CD4-positive, alpha-beta T cell treated with Interleukin-17A for 4 hours (primary cell): ENCODE measurements at places on chromosomes 3 and 15.

GRCh38 chr3:57826952-57827723 lies 71.0 kb downstream of the SLMAP start:
- no peak for DNase-seq

DNA sequence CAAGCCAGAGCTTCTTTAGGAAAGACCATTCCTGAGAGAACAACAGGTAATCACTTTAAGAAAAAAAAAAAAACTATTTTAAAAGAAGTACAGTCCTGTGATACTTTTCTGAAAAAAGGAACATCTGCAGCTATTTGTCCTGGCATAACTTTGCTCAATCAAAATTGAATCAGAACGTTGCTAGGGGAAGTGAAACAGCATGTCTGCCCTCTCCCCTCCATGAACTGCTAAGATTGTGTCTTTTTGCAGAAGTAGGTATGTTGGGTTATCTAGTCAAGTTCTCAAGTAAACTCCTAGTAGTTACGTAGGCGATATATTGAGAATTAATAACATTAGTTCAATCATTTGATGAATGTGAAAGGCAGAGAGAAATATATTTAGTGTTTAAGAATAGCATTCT lies 1013.3 kb downstream of the TUSC7 start:
- no peak for DNase-seq

GRCh38 chr3:196489747-196490146 lies 13.8 kb downstream of the RNF168 start:
- DNase-seq, result no peak

DNA sequence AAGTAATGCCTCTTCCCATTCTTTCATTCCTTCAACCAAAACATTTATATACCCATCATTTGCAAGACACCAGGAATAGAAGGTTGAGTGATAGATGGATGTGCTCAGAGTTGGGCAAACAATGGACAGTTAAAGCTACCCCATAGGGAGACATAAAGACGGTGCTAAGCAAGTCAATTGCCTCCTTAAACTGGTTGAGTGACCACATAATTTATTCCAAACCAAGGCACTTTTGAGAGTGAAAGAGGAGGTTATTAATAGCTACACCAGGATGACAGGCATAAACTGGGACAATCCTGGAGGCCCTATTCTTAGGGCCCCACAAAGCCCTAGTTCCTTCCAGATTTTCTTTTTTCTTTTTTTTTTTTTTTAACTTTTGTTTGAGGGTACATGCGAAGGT lies 21.4 kb upstream of the DYNC1LI1 start:
- DNase-seq, result no peak

DNA sequence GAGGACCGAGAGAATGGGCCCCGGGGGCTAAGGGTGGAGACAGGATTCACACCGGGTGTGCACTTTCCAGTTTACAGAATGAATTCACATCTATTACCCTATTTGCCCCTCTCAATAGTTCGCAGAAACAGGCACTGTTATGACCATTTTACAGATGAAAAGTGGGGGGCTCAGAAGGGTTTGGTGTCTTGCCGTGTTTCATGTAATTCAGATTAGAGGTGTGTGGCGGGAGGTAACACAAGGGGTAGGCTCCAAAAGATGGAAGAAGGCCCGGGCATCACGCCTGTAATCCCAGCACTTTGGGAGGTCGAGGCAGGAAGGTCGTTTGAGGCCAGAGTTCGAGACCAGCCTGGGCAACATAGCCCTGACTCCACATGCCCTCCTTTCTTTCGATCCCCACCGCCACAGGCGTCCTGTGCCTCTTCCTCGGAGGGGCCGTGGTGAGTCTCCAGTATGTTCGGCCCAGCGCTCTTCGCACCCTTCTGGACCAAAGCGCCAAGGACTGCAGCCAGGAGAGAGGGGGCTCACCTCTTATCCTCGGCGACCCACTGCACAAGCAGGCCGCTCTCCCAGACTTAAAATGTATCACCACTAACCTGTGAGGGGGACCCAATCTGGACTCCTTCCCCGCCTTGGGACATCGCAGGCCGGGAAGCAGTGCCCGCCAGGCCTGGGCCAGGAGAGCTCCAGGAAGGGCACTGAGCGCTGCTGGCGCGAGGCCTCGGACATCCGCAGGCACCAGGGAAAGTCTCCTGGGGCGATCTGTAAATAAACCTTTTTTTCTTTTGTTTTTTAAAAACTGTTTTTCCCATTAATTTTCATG lies 3.4 kb downstream of the DUOXA2 start:
- no peak for DNase-seq

DNA sequence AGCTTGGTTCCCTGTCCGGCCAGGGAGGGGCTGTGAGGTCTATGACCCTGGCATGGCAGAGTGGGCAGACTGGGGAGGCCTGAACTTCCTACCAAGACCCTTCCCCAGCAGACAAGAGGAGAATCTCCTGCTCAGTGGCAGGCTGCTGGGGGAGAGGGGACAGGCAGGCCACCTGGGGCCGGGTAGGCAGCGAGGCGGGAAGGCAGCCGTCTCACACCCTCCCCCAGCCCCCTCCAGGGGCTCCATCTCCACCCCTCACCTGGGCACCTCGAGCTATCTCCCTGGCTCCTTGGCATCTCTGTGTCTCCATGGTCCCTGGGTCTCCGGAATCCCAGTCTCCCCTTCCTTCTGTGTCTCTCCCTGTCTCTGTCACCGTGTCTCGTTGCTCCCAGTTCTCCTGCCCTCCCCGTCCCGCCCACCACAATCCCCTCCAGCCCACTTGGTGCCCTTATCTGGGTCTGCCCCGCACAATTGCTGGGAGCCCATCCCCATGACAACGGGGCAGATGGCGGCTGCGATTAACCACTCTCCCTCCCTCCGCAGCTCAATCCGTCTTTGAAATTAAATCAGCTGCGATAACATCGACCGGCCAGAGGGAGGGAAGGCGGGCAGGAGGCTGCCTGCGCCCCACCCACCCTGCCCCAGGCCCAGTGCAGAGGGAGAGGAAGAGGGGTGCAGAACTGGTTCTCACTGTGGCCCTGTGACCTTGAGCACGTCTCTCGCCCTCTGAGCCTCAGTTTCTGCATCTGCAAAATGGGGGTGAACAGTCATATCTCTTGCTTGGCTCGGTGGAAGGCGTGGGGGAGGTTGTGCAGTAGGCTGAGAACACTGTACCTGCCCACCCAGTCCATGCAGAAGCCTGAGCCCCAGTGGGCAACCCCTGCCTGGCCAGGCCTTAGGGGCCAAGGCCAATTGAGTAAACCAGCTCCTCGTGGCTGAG lies 9.6 kb downstream of the DNAJB8 start:
- no peak for DNase-seq

DNA sequence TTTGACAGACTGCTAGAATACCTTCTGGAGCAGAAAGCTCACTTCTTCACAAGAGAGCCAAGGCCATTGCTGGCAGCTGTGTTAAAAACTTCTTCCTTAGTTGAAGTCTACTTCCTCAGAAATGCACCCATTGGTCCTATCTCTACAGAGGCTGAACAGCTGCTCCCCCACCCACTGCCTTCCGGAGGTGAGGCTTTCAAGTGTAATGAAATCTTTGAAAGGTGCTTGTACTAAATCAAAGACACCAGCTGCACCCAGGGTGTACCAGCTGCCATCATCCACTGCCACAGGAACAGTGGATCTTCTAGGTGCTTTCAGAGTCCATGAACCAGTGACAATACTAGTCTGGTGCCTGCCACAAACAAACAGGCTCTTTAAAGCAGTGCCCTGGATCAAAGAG lies 26.4 kb upstream of the HERC1 start:
- DNase-seq, result peak; percentile 82

DNA sequence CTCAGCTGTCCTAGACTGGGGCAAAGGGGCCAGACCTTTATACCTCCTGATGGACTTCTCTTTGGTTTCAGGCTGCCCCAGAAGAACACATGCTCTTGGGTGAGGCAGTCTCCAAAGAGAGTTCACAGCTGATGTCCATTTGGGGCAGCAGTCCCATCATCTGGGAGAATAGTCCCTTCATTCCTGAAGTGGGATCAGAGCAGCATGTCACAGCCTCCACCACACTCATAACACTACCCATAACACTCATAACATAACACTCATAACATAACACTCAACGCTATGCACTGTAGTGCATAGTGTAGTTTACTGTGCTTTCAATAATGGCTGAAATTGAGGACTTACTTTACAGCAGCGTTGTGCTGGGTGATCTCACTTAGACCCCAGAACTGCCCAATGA lies 36.7 kb upstream of the PLCL2 start:
- DNase-seq, result no peak

DNA sequence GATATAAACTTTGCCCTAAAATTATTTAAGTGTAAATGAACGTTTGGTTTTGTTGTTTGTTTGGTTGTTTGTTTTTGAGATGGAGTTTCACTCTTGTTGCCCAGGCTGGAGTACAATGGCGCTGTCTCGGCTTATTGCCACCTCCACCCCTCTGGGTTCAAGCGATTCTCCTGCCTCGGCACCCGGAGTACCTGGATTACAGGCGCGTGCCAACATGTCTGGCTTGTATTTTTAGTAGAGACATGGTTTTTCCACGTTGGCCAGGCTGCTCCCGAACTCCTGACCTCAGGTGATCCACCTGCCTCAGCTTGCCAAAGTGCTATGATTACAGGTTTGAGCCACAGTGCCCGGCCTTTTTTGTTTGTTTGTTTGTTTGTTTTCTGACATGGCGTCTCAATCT lies 87.9 kb upstream of the CHD2 start:
- DNase-seq, result no peak

DNA sequence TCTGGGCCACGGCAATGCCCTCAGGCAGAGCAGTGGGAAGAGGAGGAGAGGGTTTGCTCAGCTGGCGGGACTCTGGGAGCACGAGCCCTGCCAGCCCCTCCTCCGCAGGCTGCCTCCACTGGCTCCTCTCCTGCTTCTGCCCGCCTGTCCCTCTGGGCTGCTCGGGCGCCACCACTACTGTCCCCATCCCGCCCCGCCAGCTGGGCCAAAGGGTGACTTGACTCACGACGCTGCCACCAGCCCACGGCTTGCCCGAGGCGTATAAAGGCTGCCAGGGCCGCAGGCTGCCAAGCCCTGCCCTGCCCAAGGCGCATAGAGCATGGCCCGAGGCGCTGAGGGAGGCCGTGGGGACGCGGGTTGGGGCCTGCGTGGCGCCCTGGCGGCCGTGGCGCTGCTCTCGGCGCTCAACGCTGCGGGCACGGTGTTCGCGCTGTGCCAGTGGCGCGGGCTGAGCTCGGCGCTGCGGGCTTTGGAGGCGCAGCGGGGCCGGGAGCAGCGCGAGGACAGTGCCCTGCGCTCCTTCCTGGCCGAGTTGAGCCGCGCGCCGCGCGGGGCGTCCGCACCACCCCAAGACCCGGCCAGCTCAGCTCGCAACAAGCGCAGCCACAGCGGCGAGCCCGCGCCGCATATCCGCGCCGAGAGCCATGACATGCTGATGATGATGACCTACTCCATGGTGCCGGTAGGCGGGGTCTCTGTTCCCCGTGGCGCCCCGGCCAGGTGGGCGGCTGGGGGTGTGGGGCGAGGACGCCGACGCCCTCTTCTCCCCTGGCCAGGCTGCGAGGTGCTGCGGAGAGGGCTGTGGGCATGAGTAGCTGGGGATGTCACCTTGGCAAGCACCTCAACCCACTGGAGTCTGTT lies at the start of gene GLDN:
Gene GLDN, plus strand, starts transcription at position 290 of the 861 bp plus-strand sequence. Its CDS starts 30 bp downstream, at position 320.
- no peak for DNase-seq

DNA sequence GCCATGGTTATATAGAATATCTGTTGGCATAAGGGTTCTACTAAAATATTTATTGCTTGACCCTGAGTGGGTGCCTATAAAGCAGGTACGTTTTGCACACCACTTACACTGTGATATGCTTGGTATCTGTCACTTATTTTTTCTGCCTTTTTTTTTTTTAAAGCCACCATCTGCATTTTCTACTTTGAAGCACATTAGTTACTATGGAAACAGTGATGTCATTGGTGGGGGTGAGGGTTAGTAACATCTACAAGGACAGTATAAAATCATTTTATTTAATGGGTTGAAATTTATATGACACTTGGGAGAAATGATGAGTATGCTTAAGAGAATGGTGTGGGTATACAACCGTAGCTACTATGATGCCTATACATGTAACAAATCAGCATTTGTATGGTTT lies 25.6 kb downstream of the SLCO3A1 start:
- DNase-seq, result no peak

GRCh38 chr3:186571644-186572013 lies 1.1 kb downstream of the DNAJB11 start:
- DNase-seq, result no peak

DNA sequence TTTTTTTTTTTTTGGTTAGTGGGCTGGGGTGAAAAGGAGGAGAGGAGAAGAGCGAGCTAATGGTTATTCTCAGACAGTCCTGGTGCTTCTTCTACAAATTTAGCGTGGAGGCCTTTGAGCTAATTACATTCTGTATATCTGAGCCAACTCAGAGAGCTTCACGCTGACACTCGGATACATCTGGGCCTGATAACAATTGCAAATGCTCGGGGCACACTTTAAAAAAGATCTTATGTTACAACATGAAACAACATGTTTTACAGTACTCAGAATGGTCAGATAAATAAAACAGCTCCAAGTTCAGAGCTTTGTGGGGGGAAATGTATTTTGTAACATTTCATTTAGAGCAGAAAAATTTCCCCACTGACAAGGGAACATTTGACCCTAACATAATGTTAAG lies 966.9 kb upstream of the NR2F2 start:
- no peak for DNase-seq

DNA sequence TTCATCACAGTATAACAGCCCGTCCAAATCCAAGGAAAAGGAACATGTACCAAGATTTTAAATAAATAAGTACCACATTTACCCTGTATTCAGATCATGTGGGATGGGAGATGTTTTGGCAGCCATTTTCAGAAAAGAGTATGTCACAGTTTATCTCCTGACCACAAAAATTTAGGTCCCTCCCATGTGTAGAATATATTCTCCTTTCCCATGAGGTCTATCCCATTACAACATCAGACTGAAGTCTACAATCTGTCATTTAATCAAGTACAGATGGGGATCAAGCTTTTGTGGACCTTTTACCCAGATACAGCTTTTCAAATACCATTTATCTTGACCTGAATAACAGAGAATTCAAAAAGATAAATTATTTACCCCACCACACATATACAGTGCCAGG lies 444.5 kb downstream of the PLOD2 start:
- no peak for DNase-seq

- DNase-seq, result no peak
Observed at GRCh38 chr15:50113187-50113505, 5.9 kb downstream of the ATP8B4 start.

- DNase-seq, result peak; percentile 43
Observed at GRCh38 chr3:141235661-141236171, 4.1 kb downstream of the PXYLP1 start.

- DNase-seq, result no peak
Observed at GRCh38 chr3:108877901-108878300, 55.3 kb downstream of the TRAT1 start.

DNA sequence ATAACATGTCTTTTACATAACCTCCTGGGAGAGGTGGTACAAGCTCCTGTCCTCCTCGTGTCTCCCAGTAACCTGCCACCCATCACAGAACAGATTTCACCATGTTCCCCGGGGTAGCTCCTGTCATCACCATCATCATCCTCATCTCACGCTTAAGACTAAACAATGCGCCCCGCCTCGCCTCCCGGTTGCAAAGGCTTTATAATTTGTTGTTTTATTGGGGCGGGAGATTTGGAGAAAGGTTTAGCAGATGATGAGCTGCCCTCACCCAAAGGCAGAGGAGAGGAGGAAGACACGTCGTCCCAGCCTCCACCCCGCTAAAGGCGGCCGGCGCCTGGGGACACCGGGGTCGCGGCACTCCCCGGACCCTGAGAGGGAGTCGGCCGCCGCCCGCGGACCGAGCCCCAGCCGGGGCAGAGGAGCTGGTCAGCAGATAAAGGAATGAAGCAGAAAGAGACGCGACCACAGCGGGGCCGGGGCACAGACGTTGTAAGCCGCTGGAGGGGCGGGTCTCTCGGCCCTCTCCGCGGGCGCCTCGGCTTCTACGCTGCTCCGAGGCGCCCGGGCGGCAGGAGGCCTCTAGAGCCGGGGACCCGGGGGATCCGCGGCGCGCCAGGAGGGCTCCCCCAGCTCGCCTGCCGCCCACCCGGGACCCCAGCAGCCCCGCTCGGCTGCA lies 589 bp downstream of the HERC1 start:
- peak; percentile 46 for DNase-seq
